ENCODE measurements at places on chromosomes 4 and X.

DNA sequence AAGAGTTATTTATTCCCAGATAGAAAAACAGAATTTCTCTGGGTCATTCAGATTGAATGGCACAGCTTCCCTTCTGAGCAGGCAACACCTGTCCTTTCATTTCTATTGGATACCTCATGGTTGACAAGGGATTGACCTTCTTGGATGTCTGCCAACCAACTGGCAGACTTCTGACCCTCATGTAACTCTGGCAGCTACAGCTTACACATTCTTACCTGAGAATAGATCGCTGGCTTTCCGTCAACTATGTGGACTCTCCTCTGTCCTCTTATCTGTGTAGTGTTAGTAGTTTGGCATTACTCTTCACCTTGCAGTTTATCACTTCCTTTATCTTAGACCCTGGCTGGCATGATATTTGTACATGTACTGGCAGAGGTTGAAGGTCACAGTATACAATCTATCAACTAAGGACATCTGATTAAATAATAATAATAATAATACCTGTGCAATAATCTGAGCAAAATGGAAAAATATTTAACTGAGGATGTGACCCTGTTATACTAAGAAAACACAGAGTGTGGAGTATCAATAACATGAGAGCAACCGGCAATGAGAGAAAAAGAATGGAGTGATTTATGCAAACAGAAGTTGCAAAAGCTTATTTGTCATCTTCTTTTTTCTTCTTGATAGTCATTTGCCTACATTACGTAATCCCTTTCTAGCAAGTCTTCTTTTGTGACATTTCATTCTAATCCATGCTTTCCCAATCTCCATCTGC is 1118.2 kb downstream of the ARAP2 start:
- DNase-seq: no peak

DNA sequence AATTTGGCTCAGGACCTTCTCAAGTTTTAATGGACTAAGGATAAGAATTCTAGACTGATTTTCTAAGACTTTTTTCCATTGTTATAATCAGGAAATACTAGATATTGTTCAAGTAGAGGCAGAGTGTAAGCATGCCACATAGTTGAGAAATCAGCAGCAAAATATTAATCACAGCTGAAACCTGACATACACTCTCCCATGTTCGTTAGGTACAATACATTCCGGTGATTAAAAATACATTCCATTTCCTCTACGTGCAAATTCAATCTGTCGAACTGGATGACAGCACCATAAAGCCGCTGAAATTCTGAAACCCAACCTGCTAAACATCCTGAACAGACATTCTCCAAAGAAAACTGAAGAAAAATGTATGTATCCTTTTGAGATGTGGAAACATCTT is 587.6 kb upstream of the DIPK2B start:
- DNase-seq: no peak

DNA sequence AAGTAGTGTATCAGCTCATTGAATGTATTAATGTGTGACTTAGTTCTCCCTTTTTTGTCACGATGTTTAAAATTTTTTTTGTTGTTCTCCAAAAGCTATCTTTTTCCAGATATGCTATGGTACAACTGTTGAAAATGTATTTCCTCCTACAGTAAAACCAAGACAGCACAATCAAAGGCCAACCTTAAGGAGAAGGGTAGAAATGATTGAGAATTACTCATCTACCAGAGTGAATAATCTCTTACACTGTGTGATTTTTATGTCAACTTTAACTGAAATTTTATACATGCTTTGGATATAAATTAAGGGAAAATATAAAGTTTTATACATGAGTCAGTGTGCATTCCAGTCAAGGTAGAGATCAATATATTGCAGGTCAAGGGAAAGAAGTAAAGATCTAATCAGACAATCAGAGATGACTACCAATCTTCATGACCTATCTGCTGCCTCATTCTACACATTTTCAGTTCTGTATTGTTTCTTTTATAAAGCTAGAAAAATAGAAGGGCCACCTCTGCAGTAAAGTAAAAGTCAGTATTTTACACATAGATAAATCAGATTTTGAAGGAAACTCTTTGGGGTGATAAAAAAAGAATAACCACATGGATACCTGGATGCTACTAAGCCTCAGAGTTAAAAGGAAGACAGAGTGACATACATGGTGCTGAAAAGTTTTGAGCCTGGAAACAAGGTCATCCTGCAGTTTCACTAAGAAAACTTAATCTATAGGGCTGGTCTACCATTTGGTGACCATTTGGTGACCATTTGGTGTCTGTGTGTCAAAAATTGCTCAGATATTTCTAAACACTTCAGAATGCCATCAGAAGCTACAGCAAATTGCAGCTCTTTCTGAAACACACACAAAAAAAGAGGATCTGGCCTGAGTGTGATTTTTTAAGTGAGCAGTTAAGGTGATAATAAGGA is 1.6 kb downstream of the FAM13A start:
- DNase-seq: no peak

DNA sequence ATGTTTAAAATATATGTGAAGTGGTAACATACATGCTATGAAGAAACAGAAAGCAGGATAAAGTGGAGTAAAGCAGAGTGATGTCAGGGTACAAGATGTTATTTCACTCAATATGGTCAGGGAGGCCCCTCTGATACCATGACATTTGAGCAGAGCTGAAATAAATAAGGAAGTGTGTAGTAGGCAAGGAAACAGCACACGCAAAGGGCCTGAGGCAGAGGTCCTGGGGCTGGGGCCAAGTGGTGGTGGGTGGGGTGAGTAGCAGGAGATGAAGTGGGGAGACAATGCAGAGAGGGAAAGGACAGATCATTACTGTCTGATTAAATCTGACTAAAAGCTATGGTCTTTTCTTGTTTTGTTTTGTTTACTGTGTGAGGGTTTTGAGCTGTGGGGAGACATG is 61.1 kb downstream of the FAM13A start:
- DNase-seq: no peak

GRCh38 chr4:84159762-84160161 is 339.3 kb downstream of the NKX6-1 start:
- DNase-seq: no peak

DNA sequence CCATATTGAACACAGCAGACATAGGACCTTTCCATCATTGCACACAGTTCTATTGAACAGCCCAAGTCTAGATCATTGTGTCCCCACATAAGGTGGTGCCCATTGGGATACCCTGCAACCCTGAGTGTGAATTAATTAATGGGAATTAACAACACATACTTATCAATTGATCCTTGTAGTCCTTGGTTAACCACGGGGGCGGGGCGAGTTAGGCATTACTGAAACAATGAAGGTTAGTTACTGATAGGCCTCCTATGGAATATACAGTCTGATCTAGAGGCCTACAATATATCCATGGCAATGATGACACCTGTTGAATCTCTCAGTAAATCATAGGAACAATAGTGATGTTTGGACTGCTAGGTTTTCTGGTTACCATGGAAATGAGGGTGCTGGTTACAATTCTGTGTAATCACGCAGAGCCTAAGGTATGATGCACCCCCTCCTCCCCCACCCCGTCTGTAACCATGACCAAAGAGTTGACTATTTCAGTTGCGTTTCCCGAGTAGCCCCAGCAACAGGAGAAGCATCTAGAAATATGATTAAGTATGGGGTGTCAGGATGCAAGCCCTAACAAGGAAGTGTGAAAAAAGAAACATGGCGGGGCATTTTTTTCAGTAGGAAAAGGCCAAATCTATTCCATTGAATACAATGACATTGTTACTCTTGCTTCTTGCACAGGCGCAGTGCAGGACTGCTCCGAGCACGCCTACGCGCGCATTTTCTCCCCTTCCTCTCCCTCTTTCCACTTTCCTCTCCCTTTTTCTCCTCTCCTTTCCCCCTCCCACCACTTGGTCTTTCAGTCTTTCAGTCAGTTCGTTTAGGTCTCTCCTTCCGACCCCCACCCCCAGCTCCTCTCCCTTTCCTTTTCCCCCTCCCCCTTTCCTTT is 677 bp upstream of the NONO start:
- no peak for DNase-seq

DNA sequence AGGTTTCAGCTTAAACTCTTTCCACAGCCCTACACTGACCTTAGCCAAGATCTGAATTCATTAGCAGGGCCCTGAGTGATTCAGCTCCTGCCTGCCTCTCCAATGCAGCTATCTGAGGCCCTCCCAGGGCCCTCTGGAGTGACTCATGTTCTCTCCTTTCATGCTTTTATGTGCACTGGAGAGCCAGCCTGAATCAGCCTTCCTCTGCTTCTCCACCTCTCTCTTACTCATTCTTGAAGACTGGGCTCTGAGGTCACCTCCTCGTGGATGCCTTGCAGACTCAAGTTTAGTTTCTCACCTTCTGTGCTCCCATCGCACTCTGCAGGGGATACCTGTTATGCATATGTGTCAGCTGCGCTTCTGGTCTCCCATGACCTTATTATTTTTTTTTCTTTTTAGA is 3.1 kb upstream of the OCIAD2 start:
- DNase-seq: no peak

DNA sequence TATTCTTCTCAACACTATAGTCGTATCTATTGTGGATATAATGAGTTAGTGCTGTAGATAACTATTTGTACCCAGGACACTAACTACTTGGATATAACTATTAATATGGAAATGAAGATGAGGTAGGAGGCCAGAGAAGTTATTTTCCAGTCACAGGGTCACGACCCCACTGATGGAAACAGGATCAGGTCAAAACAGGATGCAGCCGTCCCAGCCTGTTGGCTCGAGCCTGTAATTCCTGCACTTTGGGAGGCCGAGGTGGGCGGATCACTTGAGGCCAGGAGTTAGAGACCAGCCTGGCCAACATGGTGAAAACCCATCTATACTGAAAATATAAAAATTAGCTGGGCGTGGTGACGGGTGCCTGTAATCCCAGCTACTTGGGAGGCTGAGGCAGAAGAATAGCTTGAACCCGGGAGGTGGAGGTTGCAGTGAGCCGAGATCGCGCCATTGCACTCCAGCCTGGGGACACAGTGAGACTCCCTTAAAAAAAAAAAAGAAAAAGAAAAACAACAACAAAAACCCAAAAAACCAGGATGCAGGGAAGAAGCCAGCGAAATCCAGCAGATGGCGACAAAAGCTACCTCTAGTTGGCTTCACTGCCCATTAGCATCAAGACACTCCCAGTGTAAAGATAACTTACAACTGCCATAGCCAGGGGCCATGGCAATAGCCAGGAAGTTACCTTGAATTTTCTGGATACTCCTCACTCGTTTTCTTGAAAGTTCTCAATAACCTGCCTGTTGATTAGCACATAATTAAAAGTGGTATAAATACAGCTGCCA is 37.9 kb upstream of the NKAP start:
- peak; percentile 26 for DNase-seq

DNA sequence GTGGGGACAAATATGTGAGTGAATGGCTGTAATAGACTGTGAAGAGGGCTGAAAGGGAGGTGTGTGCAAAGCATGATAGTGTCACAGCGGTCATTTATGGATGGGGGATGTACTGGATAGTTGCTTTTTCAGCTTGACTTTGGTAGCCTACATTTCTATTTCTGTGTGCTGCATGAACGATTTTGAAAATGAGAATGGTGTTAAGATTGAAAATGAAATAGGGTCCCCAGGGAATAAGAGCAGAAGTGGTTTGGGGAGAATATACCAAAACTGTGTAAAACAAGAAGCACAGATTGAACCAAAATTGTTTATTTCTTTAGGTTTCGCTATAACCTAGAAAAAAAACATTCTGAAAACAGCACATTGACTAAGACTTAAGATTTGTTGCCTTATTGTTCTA is 58.8 kb upstream of the CLNK start:
- no peak for DNase-seq
